ENCODE measurements at places on chromosomes 7 and 10.

GRCh38 chr7:90025771-90026170, 128.5 kb upstream of the STEAP1 start:
- DNase-seq, result no peak

GRCh38 chr7:90723233-90723632, 127.1 kb downstream of the CDK14 start:
- no peak for DNase-seq

DNA sequence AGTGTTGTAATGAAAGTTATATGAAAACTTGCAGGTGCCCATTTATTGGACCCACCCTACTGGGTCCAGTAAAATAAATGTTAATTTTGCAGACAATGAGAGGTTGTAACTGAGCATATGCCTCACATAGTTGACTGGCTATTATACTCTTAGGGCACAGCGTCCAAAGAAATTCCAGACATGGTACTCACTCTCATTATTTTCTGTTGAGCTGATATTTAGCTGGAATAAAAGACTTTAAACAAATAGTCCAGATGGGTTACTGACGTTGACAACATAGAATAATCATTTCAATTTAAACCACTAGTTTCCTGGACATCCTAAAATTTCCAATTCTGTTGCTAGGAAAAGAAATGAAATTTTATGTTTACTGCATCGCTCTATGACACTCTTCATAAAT, 174.5 kb downstream of the ZNF365 start:
- DNase-seq, result no peak

DNA sequence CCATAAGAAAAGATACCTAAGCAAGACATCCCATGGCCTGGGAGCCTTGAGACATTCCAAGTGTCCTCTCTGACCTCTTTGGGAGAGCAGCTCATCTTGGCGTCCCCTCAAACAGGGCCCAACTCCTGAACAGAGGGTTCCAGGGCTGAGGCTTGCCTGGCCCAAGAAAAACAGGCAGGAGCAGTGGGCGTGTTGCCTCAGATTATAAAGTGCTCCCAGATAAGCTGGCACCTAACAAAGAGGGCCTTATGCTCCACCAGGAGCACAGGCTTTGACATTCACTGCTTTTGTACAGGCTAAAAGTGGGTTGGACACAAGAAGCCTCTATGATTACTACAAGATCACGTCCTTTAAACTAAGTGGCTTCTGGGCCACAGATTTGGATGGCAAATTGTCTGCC, 193.1 kb downstream of the FGFR2 start:
- DNase-seq, result no peak

DNA sequence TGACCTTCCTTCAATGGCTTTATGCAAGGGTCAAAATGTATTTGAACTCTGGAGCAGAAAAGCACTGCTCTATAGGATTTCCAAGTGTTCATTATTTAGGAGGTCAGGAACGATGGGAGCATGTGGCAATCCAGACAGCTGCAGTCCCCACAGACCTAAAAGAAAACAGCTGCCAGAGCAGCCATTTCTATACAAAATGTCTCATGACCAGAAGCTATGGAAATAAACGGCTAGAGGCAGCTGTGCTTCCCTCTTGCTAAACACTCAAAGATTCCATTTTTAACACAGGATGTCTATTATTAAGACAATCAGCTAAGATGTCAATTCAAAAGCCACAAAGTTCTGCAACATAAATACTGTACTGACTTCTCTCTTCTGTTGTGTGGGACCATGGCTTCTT, 879.1 kb upstream of the C7orf33 start:
- no peak for DNase-seq

GRCh38 chr7:8433477-8434289, at the start of gene NXPH1:
Gene NXPH1 (plus strand): TSS chr7:8433609.
- DNase-seq, result no peak

- no peak for DNase-seq
Measured at GRCh38 chr10:80465451-80465835, 11.3 kb downstream of the TSPAN14 start.

DNA sequence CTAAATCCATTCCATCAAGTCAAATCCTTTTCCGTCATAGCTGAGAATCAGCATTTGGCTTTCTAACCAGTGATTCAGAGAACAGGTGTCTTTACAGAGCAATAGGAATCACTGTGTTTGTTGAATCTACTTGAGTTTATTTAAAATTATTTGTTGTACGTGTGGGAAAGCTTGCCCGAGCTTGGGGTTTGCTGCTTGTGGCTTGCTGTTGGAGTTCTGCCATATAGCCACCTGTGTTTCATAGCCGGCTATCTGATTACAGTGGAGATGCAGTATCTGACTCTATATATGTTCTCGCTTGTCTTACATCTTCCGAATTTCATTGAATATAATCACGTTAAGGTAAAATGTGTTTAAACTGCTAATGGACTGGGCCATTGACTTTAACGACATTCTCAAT, 274.3 kb upstream of the MKI67 start:
- DNase-seq, result no peak

DNA sequence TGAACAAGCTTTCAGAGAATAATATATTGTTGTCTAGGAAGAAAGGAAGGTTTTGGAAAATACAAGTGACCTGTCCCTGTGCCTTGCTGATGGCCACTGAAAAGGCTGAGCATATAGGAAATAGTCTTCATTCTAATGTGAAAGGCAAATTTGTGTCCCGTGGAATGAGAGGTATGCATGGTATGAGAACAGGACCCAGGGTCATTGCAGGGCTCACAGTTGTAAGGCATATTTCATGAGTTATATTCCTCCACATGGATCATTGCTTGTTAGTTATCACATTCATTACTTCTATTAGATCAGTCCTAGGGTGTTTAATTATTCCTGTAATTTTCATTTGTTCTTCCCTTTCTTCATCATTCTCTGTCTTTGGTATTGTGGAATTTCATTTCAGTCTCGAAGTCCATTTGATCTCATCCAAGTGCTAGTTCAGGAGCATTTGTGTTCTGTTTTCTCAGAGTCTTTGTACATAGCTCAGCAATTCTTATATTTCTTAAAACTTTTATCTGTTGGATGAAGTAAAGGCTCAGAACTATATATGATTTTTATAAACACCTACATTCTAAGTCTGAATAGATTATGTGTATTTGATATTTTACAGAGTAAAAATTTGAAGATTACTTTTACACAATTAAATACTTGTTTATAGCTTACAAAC, 39.4 kb upstream of the ARHGAP21 start:
- no peak for DNase-seq

GRCh38 chr7:50184271-50184990, 91.4 kb upstream of the ZPBP start:
- DNase-seq, result no peak

DNA sequence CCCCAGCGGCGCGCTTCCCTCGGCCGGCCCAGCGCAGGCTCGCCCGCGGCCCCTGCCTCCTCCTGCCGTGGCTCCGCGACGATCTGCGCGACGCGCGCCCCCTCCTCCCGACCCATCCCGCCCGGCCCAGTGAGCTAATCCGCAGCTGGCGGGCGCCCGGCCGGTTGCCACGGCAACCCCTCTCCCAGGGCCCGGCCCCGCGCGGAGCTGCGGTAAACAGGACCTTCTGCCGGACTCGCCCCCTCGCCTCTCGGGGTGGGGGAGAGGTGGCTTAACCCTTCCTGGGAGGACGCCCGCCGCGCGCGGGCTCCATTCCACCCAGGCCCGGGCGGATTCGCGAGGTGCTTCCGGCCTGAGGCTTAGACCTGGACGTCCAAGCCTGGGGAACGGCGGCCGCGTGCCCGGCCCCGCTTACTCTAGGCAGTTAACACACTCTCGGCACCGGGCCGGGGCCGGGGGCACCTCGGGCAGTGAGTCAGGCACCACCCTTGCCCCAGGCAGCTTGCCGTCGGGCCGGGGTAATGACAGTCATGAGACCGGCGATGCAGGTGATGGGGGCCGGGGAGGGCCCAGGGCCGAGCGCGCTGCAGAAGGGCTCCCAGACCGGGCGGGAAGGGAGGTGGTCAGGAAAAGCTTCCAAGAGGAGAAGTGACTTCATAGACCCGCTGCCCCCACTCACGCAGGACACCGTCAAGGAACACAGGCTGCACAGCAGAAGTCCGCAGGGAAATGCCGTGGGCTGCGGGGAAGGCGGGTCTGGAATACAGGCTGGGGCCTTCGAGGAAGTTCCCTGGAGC, at the start of gene DENND2A:
TSS of gene DENND2A (minus strand) at position 87 of the 797 bp plus-strand sequence. CDS start 38,416 bp downstream, outside the sequence.
- no peak for DNase-seq

DNA sequence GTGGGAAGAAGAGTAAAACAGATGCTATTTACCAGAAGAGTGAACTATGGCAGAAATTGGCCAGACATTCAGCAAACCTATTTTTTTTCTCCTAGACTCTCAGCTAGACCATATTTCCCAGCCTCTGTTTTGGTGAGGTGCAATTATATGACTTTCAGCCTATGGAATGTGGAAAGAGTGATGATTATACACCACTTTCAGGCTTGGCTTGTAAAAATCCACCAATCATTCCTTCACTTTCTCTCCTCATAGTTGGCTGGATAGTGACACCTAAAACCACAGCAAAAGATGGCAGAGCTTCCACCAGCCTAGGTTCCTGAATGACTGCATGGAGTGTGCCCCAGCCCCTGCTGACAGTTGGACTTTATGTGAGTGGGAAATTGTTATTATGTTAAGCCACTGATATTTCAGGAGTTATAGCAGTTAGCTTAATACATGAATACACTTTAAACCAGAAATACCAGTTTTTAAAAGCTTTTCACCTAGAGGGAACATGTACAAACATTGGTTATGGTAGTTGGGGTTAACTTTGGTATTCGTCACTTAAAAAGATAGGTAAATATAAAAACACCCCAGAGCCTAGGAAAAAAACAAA, 19.1 kb upstream of the TNKS2 start:
- DNase-seq, result no peak

DNA sequence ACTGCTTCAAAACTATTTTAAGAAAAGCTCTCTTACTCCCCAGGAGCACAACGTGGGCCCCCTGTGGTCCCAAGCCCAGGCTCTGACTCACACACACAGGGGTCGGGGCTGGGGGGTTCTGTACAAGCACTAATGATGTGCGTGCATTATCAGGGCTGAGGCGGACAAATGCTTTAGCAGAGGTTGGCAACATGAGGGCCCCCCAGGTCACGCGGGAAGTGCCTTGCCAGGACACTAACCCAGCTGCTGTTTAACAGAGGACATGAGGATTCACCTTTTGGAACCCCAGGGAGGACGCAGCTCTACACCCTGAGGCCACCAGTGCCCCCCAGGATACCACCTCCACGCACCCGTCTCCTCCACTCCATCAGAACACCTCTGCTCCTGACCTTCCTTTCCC, 342.8 kb downstream of the DNAJB6 start:
- DNase-seq, result no peak

- no peak for DNase-seq
Measured at GRCh38 chr10:132788180-132788830, 2.4 kb upstream of the NKX6-2 start.

DNA sequence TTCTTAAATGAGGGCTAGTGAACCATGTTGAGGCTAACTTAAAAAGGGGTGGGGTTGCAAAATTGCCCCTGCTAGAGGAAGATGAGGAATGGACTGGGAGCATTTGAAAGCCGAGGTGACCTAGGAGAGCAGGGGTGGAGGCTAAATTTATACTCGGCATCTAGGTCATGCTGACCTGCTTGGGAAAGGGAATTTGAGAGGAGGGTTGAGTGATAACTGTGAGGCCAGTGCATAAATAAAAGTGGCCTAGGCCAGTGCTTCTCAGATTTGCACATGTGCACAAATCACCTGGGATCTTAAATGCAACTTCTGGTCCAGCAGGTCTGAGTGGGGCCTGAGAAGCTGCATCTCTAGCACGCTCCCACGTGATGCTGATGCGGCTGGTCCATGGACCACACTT, 70.4 kb downstream of the CDK1 start:
- DNase-seq, result no peak

- no peak for DNase-seq
Measured at GRCh38 chr7:15921576-15921975, 235.1 kb upstream of the MEOX2 start.

GRCh38 chr7:47719675-47720074, 137.8 kb upstream of the TNS3 start:
- DNase-seq, result no peak

- no peak for DNase-seq
Measured at GRCh38 chr10:129879655-129880054, 84.4 kb downstream of the EBF3 start.

DNA sequence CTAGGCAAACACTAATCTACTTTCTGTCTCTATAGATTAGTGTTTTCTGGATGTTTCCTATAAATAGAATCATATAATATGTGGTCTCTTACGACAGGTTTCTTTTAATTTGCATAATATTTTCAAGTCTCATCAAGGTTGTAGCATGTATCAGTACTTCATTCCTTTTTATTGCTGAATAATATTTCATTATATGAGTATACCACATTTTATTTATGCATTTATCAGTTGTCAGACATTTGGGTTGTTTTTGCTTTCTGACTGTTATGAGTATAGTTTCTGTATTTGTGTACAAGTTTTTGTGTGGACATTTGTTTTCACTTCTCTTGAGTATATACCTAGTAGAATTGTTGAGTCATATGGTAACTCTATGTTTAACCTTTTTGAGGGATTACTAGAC, 48.2 kb downstream of the SHOC2 start:
- DNase-seq, result no peak

DNA sequence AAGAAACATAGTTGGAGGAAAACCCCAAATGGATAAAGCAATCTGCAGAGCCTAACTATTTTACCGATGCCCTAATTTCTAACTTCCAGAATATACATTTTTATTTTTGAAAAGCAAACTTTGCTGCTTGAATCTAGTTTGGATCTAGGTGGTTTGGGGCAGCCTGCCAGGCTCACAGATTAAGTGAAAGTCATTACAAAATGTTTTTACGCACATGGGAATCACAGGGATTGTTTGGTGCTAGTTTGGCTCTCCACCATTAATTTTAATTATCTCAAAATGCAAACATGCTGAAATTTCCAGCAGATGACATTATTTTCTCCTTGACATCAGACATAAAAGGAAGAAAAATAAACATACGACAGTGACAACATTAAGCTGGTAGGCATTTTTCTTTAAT, 166.7 kb upstream of the INHBA start:
- DNase-seq, result no peak

DNA sequence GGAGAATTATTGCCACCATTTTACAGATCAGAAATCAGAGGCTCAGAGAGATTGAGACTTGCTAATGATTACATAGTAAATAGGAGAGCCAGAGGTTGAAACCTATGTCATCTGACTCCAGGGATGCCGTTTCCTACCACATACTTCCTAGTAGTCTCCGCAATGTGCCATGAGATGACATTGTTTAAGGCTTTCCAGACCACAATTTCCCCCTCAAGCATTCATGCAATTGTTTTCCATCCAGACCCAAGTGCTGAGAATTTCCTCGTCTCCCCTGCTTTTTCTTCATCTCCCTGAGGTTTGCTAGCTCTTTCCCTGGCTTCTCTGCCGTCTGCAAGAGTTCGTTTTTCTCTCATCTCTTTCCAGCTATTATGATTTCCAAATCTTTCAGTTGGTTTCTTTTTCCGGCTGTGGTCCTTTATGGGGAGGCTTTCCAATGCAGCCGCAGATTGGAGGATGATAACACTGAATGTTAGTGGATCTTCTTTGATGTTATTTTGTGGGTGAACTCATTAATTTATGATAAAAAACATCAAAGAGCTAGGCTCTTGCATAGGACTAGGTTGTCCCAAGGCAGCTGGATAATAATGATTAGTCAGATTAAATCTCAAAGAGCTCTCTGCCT, 6.9 kb upstream of the GOLGA7B start:
- no peak for DNase-seq

Measured in stimulated activated CD4-positive, alpha-beta T cell treated with anti-CD3 and anti-CD28 coated beads, Interleukin-1b, Interleukin-23, amount 100 ng/mL, for 4 hours (primary cell).